ENCODE measurements at places on chromosomes 5 and 9.

DNA sequence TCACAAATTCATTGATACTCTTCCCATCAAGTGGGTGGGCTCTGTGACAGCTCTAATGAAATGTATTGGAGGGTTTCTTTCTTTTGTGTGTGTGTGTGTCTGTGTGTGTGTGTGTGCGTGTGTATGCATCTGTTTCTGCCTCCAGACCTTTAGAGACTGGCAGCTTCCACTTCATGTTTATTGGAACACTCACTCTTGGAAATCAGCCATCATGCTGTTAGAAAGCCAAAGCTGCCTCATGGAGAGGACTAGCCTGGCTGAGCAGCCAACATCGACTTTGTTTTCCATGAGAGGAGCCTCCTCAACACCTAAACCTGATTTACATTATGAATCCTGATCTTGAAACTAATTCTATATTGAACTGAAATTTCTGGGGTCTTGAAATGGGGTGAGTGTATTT lies 128.5 kb upstream of the FAM174A start:
- DNase-seq = no peak

DNA sequence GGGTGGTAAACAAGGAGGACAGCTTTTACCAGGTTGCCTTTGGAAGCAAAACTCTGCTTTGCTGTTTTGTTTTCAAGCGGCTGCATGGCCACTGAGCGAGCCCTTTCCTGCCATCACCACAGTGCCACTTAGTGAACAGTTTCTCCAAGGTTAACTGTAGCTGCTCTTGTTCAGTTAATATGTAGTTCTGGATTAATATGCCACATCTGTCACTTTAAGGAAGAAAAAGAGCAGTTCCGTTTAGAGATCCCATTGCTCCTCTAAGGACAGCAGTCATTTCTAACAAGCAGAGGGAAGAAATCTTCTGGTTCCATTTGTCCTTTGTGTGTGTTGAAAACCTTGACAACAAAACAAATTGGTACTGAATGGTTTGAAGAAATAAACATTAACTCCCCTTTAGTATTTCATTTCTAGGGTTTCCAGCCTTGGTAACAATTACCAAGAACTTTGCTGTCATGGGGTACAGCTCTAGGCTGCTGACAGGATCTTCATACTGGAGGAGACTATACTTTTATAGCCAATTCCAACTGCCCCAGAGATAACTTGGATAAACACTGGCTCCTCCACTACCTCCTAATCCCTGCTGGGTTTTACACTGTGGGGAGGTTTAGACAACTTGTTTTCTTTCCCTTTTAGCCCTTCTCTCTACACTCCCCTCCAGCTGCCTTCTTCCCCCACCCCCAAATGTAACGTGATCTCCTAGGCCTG lies 10.3 kb upstream of the ABL1 start:
- no peak for DNase-seq

DNA sequence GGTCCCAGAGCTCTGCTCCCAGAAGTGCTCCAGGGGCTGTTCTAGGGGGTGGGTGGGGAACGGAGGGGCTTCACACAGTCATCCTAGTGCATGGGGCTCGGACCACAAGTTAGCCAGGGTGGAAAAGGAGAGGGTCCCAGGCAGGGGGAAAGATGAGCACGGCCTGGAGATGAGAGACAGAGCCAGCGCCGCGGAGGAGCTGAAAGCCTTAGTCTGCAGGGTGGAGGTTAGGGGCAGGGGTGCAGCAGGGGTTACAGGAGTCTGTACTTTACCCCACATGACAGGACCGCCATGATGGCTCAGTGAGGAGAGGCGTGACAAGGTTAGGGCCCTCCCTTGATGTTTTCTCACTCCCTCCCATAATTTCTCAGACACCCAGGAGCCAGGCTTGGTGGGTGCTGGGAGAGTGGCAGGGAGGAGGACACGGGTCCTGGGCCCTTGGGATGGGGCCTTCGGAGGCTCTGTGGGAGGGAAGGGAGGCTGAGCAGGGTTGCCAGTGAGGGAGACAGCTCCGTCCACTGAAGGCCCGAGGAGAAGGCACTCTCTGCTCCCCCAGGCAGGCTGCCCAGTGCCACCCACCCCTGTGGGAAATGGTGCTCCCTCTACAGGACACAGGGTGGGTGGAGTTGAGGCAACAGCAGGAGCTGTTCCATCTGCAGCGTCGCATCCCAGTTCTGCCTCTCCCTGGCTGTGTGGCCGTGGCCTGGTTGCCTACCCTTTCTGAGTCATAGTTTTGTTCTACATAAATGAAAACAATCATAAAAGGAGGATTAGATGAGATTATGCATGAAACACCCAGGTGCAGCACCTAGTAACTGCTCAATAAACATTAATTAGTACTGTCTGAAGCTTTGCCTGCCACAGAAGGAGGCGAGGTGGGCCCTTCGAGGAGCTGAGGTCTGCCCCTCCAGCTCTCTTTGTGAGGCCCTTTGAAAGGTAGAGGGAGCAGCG lies 66.2 kb downstream of the NDST1 start:
- DNase-seq = no peak

DNA sequence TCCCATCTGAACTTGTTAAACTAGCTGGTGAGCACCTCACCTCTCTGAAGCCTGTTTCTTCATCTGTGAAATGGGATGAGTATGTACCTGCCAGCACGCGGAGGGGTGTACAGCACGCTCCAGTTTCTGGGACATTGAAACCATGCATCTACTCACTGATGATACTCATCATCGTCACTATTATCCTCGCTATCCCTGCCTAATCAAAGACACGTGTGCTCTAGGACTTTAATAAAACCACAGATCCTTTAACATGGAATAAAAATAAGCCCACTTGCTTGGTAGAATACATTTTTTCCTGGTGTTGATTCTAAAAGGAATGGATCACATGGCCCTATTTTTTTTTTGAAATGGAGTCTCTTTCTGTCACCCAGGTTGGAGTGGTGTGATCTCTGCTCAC lies 37.3 kb upstream of the POMT1 start:
- DNase-seq = no peak

DNA sequence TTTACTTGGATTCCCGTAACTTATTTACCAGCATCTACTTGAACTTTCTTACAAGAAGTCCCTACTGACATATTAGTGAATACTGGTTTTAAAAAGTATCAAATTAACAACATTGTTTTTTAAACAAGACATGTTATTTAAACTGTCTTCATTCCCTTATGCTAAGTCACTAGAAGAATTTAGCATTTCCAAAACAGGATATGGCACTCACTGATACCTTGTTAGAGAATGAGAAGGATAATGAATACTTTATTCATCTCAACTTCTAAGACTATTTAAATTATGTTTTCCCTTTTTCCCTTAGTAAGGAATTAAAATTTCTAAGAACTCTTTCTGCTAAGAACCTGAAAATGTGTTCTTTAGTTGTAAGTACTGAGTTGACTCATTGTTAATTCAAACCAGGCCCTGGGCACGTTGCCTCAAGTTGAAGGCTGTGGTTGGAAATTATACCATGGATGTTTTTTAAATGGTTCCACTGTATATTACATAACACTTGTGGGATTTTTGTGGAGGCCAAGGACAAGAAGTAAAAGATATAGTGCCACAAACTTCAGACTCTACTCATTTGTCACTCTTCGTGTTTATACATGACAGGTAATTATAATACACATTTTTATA lies 219.0 kb upstream of the EDIL3 start:
- no peak for DNase-seq

GRCh38 chr9:132589148-132590036 lies 7.0 kb downstream of the BARHL1 start:
- no peak for DNase-seq

DNA sequence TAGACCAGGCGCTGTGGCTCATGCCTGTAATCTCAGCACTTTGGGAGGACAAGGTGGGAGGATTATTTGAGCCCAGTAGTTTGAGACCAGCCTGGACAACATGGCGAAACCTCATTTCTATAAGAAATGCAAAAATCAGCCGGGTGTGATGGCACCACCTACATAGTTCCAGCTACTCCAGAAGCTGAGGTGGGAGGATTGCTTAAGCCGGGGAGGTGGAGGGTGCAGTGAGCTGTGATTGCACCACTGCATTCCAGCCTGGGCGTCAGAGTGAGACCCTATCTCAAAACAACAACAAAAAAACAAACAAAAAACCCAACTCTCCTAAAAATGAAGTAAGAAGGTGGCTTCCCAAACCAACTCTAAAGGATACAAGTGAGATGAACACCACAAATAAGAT lies 23.0 kb downstream of the IARS1 start:
- no peak for DNase-seq

DNA sequence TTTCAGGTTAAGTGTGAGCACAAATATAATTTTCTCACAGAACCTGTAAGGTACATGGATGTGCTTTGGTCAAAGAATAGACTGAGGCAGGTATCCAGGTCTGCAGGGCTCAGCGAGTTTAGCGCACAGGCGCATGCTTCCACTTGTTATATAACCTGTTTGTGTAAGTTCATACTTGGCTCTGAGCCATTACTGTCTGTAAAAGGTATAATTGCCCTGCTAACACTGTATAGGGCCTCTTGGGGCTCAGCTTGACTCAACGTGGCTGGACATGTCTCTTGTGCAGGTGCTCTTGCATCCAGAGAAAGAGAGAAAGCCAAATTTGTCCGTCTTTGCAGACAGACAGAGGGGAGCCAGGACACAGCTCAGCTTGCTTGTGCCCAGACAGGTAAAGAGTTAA lies 759.6 kb downstream of the MTRR start:
- DNase-seq = no peak

DNA sequence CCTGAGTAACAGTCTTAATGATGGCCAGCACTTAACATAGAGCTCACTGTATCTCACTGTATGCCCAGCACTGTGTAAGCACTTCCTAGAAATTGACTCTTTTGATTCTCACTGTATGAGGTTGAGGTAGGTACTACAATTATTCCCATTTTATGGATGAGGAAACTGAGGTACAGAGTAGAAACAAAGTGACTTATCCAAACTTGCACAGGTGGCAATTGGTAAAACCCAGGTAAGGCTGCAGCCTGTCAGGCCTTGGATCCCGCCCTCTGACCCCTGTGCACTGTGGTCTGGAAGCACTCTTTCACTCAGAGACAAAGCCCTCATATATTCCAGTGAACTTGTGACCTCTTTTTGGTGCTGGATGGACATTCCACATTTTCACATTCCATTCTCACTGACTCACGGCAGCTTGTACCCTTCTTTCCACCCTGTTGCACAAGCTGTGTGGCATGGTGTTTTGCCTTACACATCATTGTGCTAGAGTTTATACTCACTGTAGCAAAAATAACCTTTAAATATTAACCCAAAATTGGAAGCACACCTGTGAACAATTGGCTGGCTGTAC lies 21.7 kb downstream of the ANKRD55 start:
- DNase-seq = no peak

DNA sequence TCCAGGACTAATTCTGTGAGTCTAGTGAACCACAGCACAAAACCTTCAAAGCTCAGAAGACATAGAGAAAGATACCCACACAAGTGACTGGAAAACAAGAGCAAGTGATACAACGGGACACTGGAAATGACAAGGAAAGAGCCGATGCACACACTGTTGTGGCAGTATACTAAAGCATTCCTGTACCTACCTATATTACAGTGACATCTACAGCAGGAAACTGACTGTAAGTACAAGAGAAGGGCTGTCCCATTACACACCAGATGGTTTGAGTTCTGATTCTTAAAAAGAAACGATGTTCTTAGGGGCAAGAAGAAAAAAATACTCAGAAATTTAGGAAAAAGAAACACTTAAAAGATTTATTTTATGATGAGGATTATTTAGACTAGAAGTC lies 18.5 kb downstream of the TMEM245 start:
- no peak for DNase-seq

GRCh38 chr5:111582451-111582850 lies 70.1 kb upstream of the STARD4 start:
- DNase-seq = no peak

GRCh38 chr9:6673326-6674025 lies 27.9 kb upstream of the GLDC start:
- DNase-seq = no peak

- DNase-seq = no peak
These were observed 15.0 kb upstream of the PFDN1 start for GRCh38 chr5:140317859-140318258.

DNA sequence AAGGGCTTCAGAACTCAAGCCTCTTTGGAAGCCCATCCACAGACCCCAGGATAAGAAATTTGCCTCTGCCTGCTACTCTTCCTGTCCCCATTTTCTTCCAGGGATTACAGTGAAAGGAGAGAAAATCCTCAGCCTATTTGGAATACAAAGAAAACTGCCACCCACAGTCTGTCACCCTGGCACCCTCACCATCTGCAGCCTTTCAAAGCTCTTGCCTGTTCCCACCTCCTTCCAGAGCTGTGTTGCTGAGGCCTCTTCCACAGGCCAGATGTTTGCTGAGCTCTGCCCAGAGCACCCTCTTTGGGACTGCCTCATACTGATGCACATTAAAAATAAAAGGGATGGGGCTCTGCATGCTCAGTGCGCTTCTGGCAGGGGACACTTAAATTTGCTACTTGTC lies 35.9 kb upstream of the TAF1L start:
- no peak for DNase-seq

- no peak for DNase-seq
These were observed 2.3 kb upstream of the ARHGAP26 start for GRCh38 chr5:142767911-142768310.

- no peak for DNase-seq
These were observed 441.2 kb upstream of the CHD1 start for GRCh38 chr5:99369797-99370593.

DNA sequence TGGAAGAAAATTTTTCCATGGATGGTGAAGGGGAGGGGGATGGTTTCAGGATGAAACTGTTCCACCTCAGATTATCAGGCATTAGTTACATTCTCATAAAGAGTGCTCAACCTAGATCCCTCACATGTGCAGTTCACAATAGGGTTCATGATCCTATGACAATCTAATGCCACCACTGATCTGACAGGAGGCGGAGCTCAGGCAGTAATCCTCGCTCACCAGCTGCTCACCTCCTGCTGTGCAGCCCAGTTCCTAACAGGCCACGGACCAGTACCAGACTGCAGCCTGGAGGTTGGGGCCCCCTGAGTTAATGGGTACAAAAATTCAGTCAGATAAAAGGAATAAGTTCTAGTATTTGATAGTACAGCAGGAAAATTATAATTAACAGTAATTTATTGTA lies 337.2 kb downstream of the NPR3 start:
- no peak for DNase-seq

DNA sequence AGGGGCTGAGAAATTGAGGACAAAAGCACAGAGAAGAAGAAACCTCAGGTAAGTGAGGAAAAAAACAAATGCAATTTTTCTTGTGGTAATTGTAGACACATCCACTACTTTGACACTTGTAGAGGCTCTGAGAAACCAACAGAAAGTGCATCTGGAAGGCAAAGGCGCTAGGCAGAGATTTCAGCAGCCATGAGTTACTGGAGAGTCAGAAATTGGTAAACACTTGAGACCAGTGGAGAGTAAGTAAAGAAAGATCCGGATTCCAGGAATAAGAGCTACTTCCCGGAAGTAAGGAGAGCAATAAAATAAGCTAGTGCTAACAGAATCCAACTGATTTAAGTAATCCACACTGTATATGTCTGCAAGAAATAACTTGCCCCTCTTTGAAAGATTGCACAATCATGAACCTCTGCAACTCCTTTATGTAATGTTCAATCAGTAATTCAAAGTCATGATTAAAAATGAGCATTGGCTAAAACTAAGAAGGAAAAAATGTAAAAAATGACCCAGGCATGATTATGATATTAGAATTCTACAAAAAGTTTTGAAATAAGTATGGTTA lies 382.1 kb downstream of the CDH18 start:
- DNase-seq = no peak

- no peak for DNase-seq
These were observed 41.6 kb downstream of the MAMDC2 start for GRCh38 chr9:70085241-70085640.

- DNase-seq = no peak
These were observed 3.4 kb downstream of the SLC6A19 start for GRCh38 chr5:1204693-1205242.
